T-helper 17 cell (primary cell): ENCODE measurements at places on chromosomes 6 and 20.

GRCh38 chr6:65123521-65123920 is 583.5 kb downstream of the EYS start:
- DNase-seq: no peak
- H3K27me3 ChIP-seq: no peaks in the 10 kb centered on the region
- H3K4me3 ChIP-seq: no peak overlapping the region

DNA sequence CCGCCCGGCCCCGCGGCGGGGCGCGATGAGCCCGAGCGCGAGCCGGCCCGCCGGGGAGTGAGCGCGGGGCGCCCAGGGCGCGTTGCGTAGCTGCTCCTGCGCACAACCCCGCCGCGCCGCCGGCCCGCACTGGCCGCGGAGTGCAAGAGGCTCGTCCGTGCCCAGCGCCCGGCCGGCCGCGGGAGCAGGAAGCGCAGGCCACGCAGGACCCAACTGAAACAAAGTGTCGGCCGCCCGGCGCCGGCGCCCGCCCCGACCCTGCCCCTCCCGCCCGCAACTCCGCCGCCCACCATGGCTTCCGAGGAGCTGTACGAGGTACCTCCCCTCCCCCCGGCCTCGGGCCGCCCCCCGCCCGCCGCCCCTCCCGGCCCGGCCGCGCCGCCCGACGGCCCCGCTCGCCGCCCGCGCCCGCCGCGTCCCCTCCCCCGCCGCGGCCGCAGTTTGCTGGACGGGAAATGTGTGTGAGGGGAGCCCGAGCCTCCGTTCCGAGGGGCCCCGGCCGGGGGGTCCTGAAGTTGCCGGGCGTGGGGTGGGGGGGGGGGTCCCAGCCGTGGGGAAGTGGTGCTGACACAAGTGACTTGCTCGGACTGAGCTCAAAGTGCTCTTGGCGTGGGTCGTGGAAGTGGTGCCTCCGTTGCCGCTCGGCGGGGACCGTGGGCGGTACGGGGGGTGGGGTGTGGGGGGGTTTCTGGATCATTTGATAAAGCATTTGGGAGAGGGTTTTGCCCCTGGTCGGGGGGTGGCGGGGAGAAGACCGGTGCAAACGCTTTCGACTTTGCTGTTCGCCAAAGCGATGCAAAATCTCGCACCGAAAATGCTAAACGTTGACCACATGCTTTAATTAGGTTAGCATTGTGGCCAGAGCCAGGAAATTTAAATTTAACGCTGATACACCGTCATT is 539 bp downstream of the CDYL start:
- H3K4me1 ChIP-seq: peaks cover 34% of the 10 kb centered on the region
- H3K4me3 ChIP-seq: peak overlapping the region; percentile 88
- H3K36me3 ChIP-seq: no peaks in the 10 kb centered on the region
- no peaks in the 10 kb centered on the region for H3K27me3 ChIP-seq
- no peak overlapping the region for H3K27ac ChIP-seq

GRCh38 chr6:157879873-157880254 is 56.8 kb downstream of the SNX9 start:
- no peak for DNase-seq
- H3K36me3 ChIP-seq: peaks cover 15% of the 10 kb centered on the region
- no peaks in the 10 kb centered on the region for H3K27me3 ChIP-seq
- peak overlapping the region; percentile 65 for H3K27ac ChIP-seq
- peaks cover 32% of the 10 kb centered on the region for H3K4me1 ChIP-seq
- H3K4me3 ChIP-seq: no peak overlapping the region

DNA sequence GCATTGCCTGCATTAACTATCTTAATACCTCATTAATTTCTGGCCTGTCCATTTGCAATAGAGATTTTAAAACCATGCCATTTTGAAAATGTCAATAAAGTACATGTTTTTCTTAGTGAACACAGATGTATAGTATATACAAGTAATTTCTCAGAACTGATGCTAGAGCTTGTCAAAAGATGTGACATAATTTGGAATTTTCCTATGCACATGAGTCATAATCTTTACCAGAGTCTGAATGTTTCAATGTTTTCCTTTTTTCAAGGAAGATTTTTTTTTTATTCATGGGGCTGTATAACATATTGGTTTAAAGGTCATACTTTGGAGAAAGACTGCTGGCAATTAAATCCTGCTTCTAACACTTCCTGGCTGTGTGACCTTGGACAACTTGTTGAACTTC is 1347.5 kb upstream of the ADGRB3 start:
- no peak for DNase-seq
- H3K27ac ChIP-seq: no peak overlapping the region
- H3K27me3 ChIP-seq: no peaks in the 10 kb centered on the region
- H3K4me1 ChIP-seq: no peaks in the 10 kb centered on the region

DNA sequence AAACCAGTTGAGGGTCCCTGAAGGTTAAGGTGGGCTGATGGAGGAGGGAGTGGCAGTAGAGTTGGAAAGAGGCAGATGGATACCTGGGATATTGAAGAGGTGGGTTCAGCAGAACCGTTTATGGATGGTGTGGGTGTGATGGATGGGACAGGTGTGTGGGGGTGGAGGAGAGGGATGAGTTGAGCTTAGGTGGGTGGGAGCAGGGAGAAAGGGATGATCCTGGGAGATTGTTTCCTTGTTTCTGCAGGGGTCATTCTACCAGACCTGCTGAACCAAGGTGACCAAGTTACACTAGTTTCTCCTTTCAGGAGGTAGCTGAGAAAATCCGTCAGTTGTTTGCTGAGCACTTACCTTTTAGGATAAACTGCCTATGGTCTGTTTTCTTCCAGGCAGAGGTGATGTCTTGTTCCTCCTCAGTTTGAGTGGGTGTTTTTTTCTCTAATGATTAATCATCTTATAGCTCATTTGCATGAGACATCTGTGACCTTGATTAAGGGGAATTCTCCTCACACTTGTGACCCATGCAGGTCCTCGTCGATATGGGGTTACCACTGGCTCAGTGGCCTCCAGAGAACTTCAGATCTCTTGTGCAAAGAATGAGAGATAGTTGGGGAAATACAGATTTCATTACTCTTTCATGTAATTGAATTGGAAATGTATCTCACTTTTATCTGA is 53.0 kb downstream of the FARS2 start:
- DNase-seq: no peak
- H3K4me1 ChIP-seq: peaks cover 26% of the 10 kb centered on the region
- H3K4me3 ChIP-seq: peak overlapping the region; percentile 57
- peak overlapping the region; percentile 24 for H3K27ac ChIP-seq
- H3K27me3 ChIP-seq: no peaks in the 10 kb centered on the region

DNA sequence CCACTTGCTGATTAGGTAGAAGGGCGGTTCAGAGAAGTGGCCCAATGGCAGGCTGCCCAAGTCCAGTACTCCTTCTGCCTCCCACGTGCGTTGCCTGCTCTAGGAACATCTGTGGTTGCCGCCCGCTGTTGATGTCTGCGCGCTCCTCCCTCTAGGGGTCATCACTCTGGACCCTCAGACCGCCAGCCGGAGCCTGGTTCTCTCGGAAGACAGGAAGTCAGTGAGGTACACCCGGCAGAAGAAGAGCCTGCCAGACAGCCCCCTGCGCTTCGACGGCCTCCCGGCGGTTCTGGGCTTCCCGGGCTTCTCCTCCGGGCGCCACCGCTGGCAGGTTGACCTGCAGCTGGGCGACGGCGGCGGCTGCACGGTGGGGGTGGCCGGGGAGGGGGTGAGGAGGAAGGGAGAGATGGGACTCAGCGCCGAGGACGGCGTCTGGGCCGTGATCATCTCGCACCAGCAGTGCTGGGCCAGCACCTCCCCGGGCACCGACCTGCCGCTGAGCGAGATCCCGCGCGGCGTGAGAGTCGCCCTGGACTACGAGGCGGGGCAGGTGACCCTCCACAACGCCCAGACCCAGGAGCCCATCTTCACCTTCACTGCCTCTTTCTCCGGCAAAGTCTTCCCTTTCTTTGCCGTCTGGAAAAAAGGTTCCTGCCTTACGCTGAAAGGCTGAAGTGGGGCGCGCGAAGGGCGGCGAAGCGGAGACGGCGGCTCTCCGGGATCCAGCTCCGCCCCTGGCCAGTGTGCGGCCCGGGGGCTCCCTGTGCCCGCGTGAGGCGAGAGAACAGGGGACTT is 8.5 kb downstream of the TRIM15 start:
- H3K36me3 ChIP-seq: no peaks in the 10 kb centered on the region
- peak overlapping the region; percentile 7 for H3K4me3 ChIP-seq
- peaks cover 12% of the 10 kb centered on the region for H3K4me1 ChIP-seq
- H3K27ac ChIP-seq: no peak overlapping the region
- no peak for DNase-seq

- H3K27ac ChIP-seq: no peak overlapping the region
- peaks cover 12% of the 10 kb centered on the region for H3K27me3 ChIP-seq
- no peaks in the 10 kb centered on the region for H3K4me1 ChIP-seq
- H3K36me3 ChIP-seq: peaks cover 2% of the 10 kb centered on the region
- no peak for DNase-seq
- H3K4me3 ChIP-seq: no peak overlapping the region
These were observed 13.9 kb upstream of the ADGRF5 start for GRCh38 chr6:46935687-46936086.

GRCh38 chr6:31243508-31243907 is 28.4 kb downstream of the HLA-C start:
- peaks cover 4% of the 10 kb centered on the region for H3K36me3 ChIP-seq
- H3K4me3 ChIP-seq: no peak overlapping the region
- H3K27ac ChIP-seq: peak overlapping the region; percentile 49
- H3K27me3 ChIP-seq: no peaks in the 10 kb centered on the region
- DNase-seq: no peak

GRCh38 chr20:38091441-38092216 is 58.1 kb downstream of the RPRD1B start:
- H3K36me3 ChIP-seq: peaks cover 8% of the 10 kb centered on the region
- H3K4me1 ChIP-seq: peaks cover 21% of the 10 kb centered on the region
- H3K4me3 ChIP-seq: peak overlapping the region; percentile 47
- peak overlapping the region; percentile 90 for H3K27ac ChIP-seq
- H3K27me3 ChIP-seq: no peaks in the 10 kb centered on the region
- no peak for DNase-seq

DNA sequence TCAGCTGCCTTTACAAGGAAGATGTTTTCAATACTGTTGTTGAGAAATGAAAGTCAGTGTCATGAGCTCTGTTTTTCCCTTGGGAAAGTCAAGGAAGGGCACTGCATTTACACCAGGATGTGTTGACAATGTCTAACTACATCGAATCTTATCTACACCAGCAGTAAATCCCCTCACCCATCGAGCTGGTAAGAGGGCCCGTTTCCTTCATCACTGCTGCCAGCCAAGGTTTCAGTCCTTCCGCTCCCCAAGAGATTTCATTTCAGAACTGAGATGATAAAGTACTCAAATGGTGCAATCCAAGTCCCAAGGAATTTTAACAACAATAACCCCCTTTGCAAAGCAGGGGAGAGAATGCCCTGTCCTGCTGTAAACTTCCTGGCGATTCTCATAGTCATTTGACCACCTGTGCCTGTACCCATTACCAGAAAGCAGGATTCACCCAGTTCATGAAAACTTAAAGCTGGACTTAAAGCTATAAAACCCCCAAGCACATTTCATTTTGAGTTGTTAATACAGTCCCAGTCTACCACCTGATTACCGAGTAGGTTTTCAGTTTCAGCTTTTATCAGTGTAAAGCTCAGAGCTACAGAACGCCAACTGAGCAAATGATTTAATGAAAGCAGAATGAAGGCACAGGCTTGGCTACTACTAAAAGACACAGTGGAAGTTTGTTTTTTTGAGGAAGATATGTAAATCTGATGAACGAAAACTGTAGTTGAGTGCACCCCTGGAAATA is 122.5 kb upstream of the TAB2 start:
- no peaks in the 10 kb centered on the region for H3K27me3 ChIP-seq
- no peak for DNase-seq
- H3K4me1 ChIP-seq: peaks cover 16% of the 10 kb centered on the region
- H3K27ac ChIP-seq: peak overlapping the region; percentile 51
- H3K36me3 ChIP-seq: peaks cover 5% of the 10 kb centered on the region
- H3K4me3 ChIP-seq: peak overlapping the region; percentile 58

DNA sequence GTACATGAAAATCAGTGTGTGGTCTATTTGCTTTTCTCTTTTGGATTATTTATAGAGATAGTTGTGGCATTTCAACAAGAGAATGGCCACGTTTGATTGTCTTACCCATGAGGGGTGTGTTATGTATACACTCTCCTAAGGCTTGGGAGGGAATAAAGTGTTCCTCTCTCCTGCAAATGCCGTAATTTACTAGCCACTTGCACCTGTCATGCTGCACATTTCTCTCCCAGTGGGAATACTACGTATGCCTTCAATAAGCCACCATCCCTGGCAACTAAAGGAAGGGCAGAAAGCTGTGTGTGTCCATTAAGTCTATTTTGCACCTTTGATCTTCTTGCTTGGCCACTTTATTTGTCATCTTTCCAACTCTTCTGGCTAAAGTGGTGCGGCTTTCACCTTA is 541.2 kb downstream of the QKI start:
- no peak for DNase-seq
- H3K4me1 ChIP-seq: peaks cover 3% of the 10 kb centered on the region
- H3K27ac ChIP-seq: no peak overlapping the region
- H3K36me3 ChIP-seq: no peaks in the 10 kb centered on the region

- peaks cover 6% of the 10 kb centered on the region for H3K4me1 ChIP-seq
- H3K4me3 ChIP-seq: no peak overlapping the region
- H3K36me3 ChIP-seq: no peaks in the 10 kb centered on the region
- H3K27ac ChIP-seq: no peak overlapping the region
These were observed 4.5 kb upstream of the PXMP4 start for GRCh38 chr20:33724439-33725094.

DNA sequence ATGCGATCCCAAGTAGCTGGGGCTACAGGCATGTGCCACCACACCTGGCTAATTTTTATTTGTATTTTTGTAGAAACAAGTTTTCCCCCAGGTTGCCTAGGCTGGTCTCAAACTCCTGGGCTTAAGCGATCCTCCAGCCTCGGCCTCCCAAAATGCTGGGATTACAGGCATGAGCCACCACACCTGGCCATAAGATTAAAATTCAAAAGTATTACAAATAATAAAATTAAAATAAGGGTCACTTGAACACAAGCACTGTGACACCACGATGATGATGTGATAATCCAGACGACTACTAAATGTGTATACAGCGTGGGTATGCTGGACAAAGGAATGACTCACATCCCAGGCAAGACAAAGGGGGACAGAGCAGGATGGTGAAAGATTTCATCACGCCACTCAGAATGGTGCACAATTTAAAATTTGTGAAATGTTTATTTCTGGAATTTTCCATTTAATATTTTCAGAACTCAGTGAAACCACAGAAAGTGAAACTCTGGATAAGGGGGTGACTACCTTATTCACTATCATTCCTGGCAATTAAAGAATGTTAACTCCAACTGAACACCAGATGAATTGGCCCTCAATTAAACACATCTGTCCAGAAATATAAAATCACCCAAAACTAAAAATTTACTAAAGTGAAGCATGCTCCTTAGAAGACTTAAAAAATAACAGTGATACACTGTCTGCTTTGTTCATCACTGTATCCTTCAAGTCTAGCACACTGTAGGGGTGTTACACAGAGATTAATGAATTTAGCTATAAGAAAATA is 13.1 kb downstream of the B4GALT5 start:
- no peak for DNase-seq
- no peaks in the 10 kb centered on the region for H3K36me3 ChIP-seq
- H3K4me1 ChIP-seq: peaks cover 40% of the 10 kb centered on the region
- no peaks in the 10 kb centered on the region for H3K27me3 ChIP-seq
- no peak overlapping the region for H3K4me3 ChIP-seq

DNA sequence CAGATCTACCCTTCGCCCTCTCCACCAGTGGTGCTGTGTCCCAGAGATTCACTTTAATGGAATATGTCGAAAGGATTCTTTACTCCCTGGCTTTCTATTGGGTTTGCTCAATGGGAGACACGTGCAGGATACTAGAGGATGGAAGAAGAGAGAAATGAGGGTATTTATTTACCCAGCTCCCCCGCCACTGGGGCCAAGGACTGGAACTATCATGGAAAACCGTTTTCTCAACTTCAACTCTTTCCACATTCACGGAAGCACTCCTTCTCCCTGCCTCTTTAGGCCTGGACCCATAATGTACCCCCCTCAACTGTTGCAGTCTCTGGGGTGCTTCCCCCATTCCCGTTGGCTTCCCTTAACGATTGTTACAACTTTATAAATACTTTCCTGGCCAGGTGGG is 26.6 kb upstream of the RALY start:
- H3K27me3 ChIP-seq: peaks cover 8% of the 10 kb centered on the region
- no peak overlapping the region for H3K27ac ChIP-seq
- H3K36me3 ChIP-seq: peaks cover 2% of the 10 kb centered on the region
- peaks cover 2% of the 10 kb centered on the region for H3K4me1 ChIP-seq
